ENCODE measurements at places on chromosomes 16 and 17.

GRCh38 chr16:1497014-1497598 lies 3.9 kb downstream of the TELO2 start:
- DNase-seq: no peak

- no peak for DNase-seq
These were observed 24.8 kb downstream of the TMEM114 start for GRCh38 chr16:8565498-8565897.

GRCh38 chr16:52729731-52730130 lies 182.8 kb upstream of the TOX3 start:
- no peak for DNase-seq

DNA sequence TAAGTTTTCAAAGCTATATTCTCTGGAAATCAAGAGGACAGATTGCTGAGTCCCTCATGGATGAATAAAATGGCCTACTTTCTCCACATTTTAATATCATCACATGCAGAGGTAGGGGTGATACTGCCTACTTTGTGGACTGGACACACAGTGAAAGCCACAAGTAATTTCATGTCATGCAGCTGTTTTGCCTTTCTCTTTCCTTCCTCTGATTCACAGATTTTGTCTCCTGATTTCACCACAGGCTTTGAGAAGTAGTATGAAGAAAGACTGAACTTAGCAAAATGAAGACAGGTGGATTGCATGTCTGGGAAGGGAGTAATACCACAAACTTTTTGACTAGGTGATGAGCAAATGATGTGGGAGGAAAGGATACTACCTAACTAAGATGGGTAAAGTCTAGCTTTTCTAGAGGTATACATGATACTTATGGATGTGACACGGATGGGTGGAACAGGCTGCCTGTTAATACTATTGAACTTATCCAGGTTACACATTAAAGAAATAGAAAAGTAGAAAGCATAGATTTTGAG lies 478.4 kb upstream of the GOT2 start:
- DNase-seq: no peak

- DNase-seq: no peak
These were observed 139.8 kb upstream of the ELAC2 start for GRCh38 chr17:13157656-13158055.

GRCh38 chr16:143456-143855 lies 5.0 kb upstream of the NPRL3 start:
- no peak for DNase-seq

GRCh38 chr16:68972720-68973119 lies 129.4 kb downstream of the TANGO6 start:
- DNase-seq: no peak

GRCh38 chr16:87836844-87837581 lies 32.3 kb downstream of the SLC7A5 start:
- DNase-seq: no peak

DNA sequence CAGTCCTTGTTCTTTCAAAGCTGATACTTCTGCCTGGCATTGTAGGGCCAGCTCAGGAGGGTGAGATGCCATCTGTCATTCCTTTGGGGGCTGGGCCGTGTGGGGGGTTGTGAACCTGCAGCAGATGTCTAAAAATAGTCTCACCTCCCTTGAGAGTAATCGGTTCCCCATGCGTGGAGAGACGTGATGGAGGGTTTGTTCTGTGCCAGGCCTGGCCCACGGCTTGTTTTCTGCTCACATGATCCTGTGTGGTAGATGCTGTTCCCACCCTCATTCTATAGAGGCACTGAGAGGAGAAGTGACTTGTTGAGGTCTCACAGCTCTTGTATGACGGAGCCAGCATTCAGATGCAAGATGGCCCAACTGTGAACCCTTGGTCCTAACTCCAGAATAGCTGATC lies 4.6 kb downstream of the IRF8 start:
- no peak for DNase-seq

GRCh38 chr17:5238333-5238732 lies 3.7 kb upstream of the SCIMP start:
- no peak for DNase-seq

DNA sequence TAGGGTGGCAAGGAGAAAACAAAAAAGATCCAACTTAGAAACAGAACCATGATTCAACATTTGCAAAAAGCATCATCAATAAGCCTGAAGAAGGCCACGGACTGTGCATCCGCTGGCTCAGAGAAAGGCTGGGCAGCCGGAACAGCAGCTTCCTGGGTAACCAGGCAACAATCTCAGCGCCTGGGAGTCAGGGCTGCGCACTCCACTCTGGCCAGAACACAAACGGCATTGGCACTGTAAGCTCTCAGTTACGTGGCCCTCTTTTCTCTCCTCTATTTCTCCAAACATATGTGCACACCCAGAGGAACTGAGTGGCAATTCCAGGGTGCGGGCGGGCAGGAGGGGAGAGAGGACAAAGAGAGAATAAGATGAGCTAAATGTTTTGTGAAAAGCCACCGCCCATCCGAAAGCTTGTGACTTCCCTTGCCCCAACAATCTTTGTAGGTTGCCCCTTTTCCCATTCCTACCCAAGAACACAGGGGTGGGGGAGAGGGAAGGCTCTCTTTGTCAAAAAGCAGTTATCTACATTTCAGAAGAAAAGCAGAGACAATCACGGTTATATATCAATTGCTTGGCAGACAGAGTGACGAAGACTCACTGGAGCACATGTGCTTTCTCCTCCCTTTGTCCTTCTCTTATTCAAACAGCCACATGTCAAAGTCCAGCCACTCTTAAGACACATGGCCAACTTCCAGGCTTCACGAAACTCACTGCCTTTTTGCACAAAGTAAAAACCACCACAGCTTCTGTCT lies 6.6 kb upstream of the GHDC start:
- DNase-seq: no peak

GRCh38 chr17:55303701-55304145 lies 39.0 kb downstream of the HLF start:
- DNase-seq: no peak

DNA sequence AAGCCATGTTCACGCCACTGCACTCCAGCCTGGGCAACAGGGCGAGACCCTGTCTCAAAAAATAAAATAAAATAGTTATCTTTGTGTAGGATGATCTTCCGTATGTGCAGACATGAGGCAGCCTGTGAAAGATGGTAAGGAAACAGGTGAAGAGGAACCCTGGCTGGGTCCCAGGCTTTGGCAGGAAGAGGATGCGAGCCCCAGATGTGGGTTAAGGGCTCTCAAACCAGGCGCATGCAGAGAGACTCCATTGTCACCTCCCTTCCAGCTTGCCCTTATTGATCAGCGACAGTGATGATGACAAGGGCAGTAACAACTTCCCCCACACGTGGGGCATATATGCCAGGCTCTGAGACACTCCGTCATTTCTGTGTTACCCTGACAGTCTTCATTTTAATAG lies 106.8 kb downstream of the GNAO1 start:
- no peak for DNase-seq

- no peak for DNase-seq
These were observed 492.3 kb upstream of the EEF2KMT start for GRCh38 chr16:5589812-5590373.

DNA sequence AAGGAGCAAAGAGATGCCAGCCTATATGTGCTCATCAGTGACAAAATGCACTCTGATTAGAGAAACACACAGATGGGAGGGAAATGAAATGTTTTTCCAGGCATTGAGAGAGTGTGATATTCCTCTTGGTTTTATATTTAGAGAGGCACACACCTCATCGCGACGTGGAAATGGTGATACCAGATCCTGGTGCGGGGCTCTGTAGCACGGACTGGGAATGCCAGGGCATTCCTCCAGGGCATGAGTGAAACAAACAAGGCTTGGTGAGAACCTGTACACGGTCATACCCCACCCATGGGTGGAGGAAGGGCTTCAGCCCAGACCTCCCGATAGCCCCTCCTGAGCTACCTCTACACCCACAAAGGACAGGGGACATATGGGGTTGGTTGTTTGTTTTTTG lies 280.2 kb downstream of the C16orf95 start:
- no peak for DNase-seq

DNA sequence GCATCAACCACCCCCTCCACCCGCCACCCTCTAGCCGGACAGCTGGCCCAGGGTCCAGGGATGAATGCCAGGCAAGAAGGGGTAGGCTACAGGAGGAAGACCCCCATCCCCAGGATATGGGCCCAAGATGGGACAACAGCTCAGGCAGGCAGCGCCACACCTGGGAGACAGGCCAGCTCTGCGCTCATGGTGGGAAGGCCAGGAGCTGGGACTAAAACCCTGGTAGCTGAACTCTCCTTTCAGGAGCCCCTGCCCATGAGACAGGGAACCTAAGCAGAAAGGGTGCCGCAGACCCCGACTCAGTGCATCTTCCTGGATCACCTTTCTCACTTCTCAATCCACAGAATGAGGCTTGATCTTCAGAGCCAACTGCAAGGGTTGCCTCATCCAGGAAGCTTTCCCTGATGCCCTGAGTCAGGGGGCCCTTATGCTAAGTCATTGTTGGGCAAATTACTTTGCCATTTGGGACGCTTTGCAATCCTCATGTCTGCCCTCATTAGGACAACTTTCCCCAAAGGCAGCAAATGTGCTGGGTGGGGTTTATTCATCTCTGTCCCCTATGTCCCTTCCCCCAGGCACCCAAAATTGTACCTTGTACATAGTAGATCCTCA lies 9.0 kb downstream of the ZDHHC1 start:
- DNase-seq: no peak

DNA sequence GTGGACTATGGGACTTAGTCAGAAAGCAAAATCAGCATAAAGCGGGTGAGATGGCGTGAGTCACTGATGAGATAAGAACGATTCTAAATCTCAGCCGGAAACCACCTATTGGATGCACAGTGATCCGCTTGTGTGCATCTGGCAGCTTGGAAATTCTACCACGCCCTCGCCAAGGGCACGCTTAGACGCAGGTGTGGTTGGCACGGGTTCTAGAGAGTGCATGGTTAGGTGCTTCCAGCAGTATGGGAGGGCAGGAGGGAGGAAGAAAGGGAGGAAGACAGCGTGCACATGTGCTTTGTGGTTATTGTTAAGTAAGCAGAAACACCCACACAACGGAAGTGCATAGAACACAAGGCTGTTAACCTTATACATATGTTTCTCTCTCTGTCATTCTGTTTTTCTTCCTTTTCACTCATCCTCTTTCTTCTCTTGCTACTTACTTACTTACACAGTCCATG lies 374.0 kb upstream of the ASIC2 start:
- DNase-seq: peak; percentile 22

DNA sequence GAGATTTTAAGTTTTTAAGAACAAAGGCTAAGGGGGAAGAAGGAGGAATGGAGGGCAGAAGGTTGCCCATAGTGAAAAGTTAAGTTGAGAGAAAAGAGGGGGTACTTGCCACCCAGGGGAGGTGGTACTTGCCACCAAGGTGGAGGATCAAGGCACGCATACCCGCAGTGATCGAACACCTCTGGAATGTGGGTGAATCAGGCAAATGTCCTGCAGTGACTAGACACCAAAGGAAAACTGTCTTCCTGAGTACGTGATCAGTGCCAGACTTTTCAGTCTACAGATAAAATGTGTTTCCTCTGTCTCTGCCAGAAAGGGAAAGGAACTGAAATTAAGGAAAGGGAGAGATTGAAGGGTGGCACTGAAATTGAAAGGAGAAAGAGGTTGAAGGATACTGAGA lies 2285.3 kb downstream of the TP53TG3F start:
- DNase-seq: no peak

DNA sequence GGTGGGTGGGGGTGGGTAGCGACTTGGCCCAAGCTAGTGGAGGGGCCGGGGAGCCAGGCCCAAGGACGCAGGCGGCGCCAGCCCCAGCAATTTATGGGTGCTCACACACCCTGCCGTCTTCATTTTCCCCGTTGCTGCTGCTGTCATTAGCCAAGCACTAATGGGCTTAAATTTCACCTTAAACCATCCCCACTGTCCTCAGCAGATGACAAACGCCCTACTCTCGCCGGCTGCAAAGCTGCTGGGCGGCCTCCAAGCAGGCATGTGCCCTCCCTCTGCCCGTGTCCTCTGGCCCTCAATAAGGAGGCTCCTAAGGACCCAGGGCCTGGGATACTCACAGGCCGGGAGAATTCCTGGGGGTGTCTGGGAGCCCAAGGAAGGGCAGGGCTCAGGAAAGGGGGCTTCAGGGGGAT lies 66.1 kb downstream of the SREBF1 start:
- DNase-seq: no peak
